H1 (cell line): ENCODE measurements at places on chromosomes 12 and 14.

- no peak for DNase-seq
These were observed 40.8 kb upstream of the BMAL2 start for GRCh38 chr12:27291862-27292261.

GRCh38 chr12:68510397-68510796 is 100.3 kb upstream of the RAP1B start:
- no peak for DNase-seq

DNA sequence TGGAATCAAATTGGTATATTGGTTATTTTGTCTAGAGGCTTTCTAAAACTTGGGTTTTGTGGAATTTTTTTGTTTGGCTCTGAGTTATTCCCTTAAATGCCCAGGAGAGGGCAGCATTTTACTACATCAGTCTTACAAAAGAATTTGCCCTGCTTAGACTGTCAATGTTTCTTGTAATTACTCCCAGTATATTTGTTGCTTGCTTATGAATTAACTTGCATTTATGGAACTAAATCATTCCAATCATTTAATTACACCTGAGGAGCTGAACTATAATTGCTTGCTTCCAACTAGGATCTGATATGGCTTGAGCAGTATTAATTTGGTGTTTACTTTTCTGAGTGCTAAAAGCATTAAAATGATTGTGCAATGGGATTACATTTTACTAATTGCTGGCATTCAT is 48.7 kb downstream of the MIPOL1 start:
- DNase-seq: no peak

GRCh38 chr12:94255006-94255405 is 106.6 kb downstream of the PLXNC1 start:
- no peak for DNase-seq

DNA sequence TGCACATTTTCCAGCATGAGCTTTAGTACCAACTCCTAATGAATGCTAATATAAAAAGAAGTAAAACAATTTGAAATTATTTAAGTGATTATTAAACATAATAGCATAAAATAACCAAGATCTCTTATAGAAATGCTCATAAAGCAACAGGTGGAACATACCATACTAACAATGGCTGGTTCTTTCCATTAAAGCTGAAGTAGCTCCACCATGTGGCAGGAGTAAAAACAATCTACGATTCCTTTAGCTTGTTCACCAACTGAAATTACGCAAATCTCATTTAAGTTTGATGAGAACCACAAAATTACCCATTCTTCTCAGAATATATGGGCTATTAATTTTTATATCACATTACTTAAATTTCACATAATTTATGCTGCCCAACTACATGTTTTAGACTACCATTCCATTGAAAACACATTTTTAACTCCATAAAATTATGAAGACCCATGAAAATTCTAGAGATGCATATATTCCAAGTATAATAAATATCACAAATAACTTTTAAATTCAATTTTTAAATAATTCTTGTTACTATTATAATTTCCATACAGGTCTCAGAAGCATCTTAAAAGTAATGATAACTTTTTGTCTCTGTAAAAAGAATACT is 213.6 kb downstream of the DAD1 start:
- no peak for DNase-seq

- no peak for DNase-seq
These were observed 181.2 kb downstream of the PRKCH start for GRCh38 chr14:61502459-61503093.
